ENCODE measurements at places on chromosomes 5 and 9.

- DNase-seq = no peak
These were observed 136.7 kb downstream of the FGF10 start for GRCh38 chr5:44252545-44252944.

DNA sequence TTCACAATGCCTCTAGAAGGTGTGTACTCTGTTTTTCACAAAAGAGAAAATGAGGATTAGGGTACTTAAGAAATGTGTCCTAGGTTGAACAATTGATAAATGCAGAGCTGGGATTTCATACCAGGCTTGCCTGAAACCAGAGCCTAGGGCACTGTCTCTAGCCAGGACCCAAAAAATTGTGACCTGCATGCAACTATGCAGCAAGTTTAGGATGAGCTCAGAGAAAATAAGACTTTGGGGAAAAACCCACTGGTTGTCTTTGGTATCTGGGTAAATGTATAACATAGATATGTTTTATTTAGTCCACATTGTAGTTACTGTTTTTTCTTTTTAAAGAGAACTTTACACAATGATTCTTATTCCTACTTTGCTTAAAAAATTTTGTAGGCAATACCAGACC lies 177.1 kb upstream of the SEMA6A start:
- no peak for DNase-seq

DNA sequence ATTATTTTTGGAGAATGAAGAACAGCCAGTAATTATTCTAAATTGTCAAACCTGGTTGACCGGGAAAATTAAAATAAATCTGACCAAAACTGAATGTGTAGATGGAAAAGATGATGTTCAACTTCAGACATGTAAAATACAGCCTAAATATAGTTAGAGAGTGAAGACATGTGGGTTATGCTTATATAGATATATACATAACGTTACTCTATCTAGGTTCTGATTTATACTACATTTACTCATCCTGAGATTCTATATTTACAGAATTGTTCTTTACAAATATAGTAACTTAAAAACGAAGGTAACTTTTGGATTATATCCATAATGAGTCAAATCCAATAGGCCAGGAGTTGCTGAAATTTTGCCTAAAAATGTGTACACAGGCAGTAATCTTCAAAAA lies 20.8 kb upstream of the THG1L start:
- DNase-seq = no peak

DNA sequence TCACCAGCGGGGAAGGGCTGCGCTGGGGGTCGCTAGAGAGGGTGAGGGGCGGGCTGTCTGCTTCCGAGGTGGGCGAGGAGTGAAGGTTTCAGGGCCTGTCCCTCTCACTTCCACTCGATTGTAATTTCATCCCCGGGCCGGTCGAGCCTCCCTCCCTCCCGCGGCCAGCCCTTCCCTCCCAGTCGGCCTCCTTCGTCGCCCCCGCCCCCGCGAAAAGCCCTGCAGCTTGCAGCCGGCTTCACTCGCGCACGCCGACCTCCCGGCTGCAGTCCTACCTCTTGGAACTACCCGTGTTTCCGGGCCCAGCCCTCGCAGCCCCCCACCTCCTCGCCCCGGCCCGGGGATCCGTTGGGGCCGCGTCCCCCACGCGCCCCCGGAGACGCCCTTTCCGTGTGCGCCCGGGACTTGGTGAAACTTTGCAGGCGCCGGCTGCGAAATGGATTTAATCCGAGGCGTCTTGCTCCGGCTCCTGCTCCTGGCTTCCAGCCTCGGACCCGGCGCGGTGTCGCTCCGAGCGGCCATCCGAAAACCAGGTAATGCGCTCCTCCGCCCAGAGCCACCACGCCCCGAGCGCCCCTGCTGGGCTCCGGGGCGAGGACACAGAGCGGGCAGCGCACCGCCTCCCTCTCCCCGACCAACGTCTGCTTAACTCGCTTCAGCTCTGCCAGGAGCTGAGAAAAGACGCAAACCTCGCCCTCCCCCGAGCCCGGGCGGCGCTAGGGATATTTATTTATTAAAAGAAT lies at the start of gene EGFLAM:
TSS of gene EGFLAM (plus strand) at position 241 of the 743 bp plus-strand sequence. CDS start at position 437, 196 bp downstream.
- DNase-seq = no peak

GRCh38 chr5:104071887-104072286 lies 509.3 kb upstream of the NUDT12 start:
- DNase-seq = no peak

DNA sequence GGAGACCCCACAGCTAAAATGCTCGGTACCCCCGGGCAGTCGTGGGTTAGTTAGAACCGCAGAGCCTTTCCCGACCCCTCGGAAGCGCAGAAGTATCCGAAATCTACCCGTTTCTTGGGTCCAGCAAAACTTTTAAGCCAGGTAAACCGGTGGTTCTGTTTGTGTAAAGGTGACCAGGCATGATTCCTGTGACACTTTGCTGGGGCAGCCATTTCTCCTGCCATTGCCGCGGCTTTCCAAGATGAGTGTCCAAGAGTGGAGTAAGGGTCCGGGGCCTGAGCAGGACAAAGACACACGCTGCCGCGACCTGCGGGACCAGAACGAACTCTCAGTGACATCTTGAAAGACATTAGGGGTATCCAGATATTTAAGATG lies 655 bp downstream of the MARVELD2 start:
- no peak for DNase-seq

DNA sequence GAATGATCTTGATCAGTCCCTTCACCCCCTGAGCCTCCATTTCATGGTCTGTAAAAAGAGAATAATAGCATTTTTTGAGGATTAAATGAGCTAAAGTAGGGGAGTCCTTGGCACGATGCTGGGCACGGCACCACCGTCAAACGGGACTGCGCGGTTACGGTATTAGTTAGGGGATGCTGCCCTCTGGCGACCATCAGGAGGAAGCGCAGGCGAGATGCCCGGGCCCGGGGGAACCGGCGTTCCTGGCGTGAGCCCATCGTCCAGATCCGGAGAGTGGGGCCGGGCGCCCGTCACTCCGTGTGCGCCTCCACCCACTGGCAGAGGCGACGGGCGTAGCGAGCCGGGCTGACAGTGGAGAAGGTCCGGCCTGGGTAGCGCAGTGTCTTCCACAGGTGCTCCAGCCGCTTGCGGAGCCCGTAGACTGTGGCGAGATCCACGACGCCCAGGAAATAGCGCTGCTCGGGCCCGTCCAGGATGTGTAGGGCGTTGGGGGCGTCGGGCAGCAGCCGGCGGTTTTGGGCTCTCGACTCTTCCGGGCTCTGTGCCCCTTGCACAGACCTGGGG lies 4.8 kb upstream of the ST6GALNAC4 start:
- DNase-seq = peak; percentile 87

- DNase-seq = no peak
These were observed 577.6 kb downstream of the TLR4 start for GRCh38 chr9:118281772-118282171.

DNA sequence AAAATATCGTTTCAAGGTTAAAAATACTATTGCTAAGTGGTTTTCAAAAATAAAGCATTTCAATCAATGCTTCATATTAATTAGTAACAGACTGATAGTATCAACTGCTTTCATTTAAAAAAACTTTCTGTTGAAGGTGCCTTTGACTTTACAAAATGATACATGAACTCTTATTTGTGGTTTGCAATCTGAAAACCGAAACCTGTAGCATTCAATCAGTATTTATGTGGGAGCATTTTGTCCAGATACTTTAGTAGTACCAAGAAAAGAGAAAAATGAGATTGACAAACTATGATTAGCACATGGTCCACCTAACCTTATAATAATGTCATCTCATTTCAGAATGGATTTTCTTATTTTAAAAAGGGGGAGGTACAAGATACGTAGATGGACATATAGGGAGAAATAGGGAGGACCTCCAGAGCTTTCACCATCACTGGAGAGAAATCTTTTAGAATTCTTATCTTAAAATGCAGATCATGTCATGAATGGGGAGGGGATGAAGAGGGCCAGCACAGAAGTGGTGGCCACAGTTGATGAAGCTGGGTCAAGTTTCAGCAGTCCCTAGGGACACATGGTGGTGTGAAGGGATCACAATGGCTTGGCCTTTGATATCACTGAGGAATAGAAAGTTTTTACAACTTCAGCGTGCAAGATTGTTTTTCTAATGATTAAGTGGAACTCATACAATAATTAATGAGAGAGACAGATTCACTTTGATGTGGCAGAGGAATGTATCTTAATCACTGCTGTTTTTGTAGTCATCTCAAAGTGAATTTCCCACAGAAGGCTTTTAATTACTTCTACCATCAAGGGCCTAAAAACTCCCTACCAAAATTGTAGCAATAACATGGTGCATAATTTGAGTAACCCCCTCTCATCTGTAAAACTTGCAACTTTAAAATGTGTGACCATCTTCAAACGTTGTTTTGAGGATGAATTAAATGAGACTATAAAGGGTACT lies 322.3 kb upstream of the EDIL3 start:
- DNase-seq = no peak

DNA sequence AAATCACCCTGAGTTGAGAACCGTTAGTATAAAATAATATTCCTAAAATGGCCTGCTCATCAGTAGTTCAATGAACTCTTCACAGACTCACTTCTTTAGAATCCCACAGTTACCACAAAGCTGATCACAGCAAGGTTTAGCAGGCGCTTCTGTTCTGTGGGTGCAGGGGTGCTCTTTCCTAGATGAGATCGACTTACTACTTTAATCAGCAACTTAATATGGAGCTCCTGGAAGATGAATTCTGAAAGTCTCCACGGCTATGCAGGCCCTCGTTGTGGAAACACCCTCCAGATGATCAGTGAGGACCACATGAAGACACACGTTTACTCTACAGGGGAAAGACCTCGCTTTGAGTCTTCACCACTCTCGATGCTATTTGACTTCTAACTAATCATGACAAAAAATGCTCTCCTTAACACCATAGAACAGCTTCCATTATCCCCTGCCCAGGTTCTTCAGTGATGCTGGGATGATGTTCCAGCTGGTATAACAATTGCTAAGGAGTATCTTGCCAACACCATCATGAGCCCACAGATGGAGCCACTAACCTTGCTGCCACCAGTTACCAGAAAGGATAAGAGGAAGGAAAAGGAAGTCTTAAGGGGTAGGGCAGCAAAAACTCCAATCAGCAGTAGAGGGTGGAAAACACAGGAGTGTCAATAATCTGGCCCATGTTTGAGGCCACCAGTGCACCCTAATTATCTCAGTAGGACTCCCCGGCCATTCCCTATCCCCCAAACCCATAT lies 17.9 kb upstream of the GPX8 start:
- no peak for DNase-seq

- no peak for DNase-seq
These were observed 128.6 kb upstream of the EFNA5 start for GRCh38 chr5:107799306-107799705.

GRCh38 chr5:32317041-32317440 lies 4.3 kb upstream of the MTMR12 start:
- no peak for DNase-seq

- peak; percentile 44 for DNase-seq
These were observed 605.0 kb downstream of the RAB3C start for GRCh38 chr5:59187857-59188256.

DNA sequence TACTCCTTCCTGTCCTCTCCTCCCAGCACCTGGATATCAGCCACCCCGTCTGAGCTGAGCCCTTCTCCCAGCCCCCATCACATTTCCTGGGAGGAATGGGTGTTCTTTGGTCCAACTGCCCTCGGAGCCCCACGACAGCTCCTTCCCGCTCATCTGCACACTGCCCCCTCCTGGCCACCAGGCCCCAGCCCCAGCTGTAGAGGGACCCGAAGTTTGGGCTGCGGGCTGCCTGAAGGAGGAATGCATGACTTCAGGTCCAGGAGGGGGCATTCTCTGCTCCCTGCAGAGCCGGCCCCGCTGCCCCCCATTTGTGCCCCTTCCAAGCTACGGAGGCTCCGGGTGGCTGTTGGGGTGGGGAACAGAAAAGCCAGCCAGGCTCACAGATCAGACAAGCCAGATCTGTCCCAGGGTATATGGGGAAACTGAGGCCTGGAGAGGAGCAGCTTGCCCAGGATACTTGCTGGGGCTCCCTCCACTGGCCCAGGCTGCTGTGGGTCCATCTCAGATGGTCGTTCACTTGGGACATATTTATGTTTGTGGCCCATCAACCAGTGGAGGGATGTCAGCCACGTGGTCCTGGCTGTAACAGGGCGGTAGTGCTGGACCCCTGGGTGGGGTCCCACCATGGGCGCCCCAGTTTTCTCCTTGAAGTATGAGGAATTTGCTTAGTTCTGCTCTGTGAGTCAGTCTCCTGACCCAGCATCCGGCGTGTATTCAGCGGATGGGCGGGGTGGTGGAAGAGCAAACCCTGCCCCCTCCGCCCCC lies 33.1 kb downstream of the DAB2IP start:
- no peak for DNase-seq

DNA sequence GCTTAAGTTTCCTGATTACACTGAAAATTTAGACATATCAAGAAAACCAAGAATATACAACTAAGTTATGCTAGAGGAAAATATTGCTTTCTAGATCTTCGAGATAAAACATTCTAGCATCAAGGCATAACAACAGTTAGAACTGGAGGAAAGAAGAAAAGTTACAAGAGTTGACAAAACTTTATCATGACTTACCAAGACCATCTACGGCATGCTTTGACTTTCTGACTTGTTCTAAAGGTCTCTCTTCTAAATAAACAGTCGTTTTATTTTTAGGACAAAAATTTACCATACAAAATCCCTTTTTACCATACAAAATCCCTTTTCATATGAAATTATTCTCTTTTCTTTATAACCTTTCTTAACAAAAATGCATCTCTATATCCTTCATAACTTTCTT lies 1110.1 kb upstream of the CDH10 start:
- peak; percentile 30 for DNase-seq

DNA sequence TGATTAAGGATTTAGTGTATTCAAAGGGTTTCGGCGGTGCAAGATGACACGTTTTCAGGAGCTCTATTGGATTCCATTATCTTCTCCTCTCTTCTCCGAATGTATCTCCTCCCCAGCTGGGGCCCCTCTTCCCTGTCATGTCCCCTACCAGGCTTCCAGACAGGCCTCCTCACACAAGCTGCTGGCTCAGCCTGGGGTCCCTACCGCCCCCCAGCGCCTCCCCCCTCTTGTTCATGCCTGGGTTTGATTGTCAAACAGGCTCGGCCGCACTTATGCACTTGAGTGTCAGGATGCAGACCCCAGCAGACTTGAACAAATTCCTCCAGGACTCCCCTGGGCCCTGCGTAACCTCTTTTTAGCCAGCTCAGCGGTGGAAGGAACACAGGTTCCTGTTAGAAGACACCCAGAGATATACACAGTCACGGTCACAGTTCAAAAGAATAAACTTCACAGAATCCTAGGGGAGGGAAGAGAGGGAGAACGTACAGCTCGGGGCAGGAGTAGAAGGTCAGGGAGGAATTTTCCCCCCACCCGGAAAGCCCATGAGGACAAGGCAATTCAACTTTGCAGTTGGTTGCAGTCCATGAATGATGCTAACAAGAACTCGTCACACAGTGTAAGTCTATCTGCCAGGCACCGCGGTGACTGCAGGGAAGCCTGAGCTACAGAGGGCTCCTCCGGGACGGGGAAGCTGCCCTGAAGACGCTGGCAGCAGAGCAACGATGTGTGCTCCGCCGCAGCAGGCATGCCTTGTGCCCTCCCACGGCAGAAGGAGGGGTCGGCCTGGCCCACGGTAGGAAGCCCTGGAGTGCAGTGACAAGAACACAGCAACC lies 560.0 kb downstream of the BNC2 start:
- no peak for DNase-seq

DNA sequence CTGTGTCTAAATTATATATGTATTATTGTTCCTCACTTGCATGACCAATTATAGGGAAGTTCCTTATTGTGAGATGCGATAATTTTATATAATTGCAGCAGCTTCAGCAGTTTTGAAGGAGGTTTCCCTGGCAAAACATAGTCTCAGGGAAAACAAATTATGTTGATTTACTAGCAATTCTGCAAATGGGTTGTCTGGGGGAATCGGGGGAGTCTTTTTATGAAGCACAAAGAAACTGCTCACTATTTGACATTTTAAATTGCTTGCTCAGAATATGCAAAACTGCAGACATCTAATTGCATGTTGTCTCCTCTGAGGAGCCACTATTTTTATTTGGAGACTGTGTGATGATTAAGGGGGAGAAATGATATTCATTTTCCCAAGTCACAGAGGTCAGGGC lies 361.6 kb downstream of the YTHDC2 start:
- no peak for DNase-seq

Measured in RKO (cell line).